ENCODE measurements at places on chromosomes 1 and 21. TPM values are rescaled to one million over a fixed set of nuclear protein-coding genes. Genes with fewer than 3 reads are reported as not detected.

Gene RYR2
- total RNA-seq, result 0.03 TPM

Gene HSD3B2
- total RNA-seq, result not detected

Gene SNX7
- 44.7 TPM for total RNA-seq

Gene NCAM2
- total RNA-seq, result 135 TPM

GRCh38 chr1:58487002-58487401 lies 59.5 kb downstream of the OMA1 start:
- no peak overlapping the region for H3K4me3 ChIP-seq
- H3K36me3 ChIP-seq, result peaks cover 10% of the 10 kb centered on the region
- no peaks in the 10 kb centered on the region for H3K27me3 ChIP-seq
- no peak overlapping the region for H3K27ac ChIP-seq
- no peak for DNase-seq

- peaks cover 5% of the 10 kb centered on the region for H3K4me1 ChIP-seq
- no peaks in the 10 kb centered on the region for H3K36me3 ChIP-seq
- H3K27me3 ChIP-seq, result no peaks in the 10 kb centered on the region
- H3K27ac ChIP-seq, result no peak overlapping the region
- H3K4me3 ChIP-seq, result no peak overlapping the region
These were observed 178.6 kb downstream of the PRDM16 start for GRCh38 chr1:3247521-3248121.

- H3K27ac ChIP-seq, result no peak overlapping the region
- H3K4me3 ChIP-seq, result no peak overlapping the region
- H3K27me3 ChIP-seq, result no peaks in the 10 kb centered on the region
- no peak for DNase-seq
- H3K36me3 ChIP-seq, result no peaks in the 10 kb centered on the region
These were observed 124.7 kb downstream of the RYR2 start for GRCh38 chr1:237166593-237167101.

DNA sequence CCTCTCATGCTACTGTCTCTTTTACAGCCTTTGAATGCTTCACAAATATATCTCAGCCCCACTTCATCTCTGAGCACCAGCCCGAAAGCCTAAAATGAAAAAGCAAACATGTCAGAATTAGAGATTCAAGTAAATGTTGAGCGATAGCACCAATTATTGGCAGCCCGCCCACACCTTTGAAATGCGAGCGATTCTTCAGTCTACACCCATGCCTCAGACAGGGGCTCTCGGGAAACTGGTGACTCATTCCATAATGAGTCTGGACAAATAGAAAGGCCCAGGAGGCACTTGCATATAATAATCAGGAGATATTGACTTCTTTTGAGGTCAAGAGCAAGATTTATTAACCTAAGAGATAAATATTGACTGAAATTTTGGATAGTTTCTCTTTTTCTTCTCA lies 487.3 kb upstream of the PTBP2 start:
- no peak for DNase-seq
- no peaks in the 10 kb centered on the region for H3K27me3 ChIP-seq
- H3K4me1 ChIP-seq, result peaks cover 10% of the 10 kb centered on the region

GRCh38 chr1:82161700-82162141 lies 361.0 kb downstream of the ADGRL2 start:
- no peak overlapping the region for H3K27ac ChIP-seq
- H3K36me3 ChIP-seq, result no peaks in the 10 kb centered on the region
- no peaks in the 10 kb centered on the region for H3K27me3 ChIP-seq
- H3K4me1 ChIP-seq, result peaks cover 24% of the 10 kb centered on the region

DNA sequence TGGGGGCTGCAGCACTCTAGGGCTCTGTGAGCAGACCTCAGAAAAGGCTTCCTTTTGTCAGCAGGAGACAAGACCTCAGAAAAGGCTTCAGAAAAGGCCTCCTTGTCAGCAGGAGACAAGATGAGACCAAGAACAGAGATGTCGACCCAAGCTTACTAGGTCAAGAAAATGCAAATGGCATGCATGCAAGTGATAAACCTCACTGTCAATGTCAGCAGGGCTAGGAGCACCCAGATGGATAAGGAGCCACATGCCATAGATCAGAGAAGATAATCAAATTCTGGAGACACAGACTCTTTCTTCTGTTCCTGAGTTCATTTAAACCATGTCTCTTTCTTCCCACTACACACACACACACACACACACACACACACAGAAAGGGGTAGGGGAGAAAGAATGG lies 285.9 kb downstream of the CHRM3 start:
- H3K27ac ChIP-seq, result no peak overlapping the region
- H3K4me1 ChIP-seq, result no peaks in the 10 kb centered on the region
- DNase-seq, result no peak
- no peak overlapping the region for H3K4me3 ChIP-seq
- H3K36me3 ChIP-seq, result no peaks in the 10 kb centered on the region
- peaks cover 19% of the 10 kb centered on the region for H3K27me3 ChIP-seq

GRCh38 chr21:37244501-37245095 lies 22.5 kb downstream of the VPS26C start:
- peaks cover 36% of the 10 kb centered on the region for H3K4me1 ChIP-seq
- H3K27me3 ChIP-seq, result no peaks in the 10 kb centered on the region
- no peak for DNase-seq
- H3K4me3 ChIP-seq, result no peak overlapping the region
- H3K36me3 ChIP-seq, result peaks cover 20% of the 10 kb centered on the region

DNA sequence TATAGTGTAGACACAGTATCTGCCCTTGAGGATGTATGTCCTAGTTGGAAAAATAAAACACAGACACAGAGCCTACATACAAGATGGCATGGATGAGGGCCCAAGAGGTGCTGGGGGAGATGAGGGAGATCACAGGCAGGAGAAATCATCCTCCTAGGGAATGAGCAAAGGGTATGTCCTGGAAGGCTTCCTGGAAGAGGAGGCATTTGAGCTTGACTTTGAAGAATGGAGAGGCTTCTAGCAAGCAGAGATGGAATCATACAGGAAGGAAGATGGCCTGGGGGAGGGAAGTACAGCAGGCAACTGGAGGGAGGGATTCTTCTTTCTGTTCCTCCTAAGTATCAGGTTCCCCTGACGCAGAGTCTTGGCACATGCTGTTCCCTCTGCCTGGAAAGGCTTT lies 103.3 kb downstream of the LACTBL1 start:
- no peaks in the 10 kb centered on the region for H3K4me1 ChIP-seq
- no peak for DNase-seq
- H3K36me3 ChIP-seq, result peaks cover 35% of the 10 kb centered on the region
- H3K4me3 ChIP-seq, result no peak overlapping the region
- no peaks in the 10 kb centered on the region for H3K27me3 ChIP-seq
- no peak overlapping the region for H3K27ac ChIP-seq

- no peak overlapping the region for H3K4me3 ChIP-seq
- no peaks in the 10 kb centered on the region for H3K4me1 ChIP-seq
- DNase-seq, result no peak
- no peak overlapping the region for H3K27ac ChIP-seq
- no peaks in the 10 kb centered on the region for H3K36me3 ChIP-seq
These were observed 7.1 kb downstream of the RHBG start for GRCh38 chr1:156376146-156376545.

- no peak for DNase-seq
- H3K36me3 ChIP-seq, result peaks cover 31% of the 10 kb centered on the region
- H3K27ac ChIP-seq, result peak overlapping the region; percentile 31
- no peaks in the 10 kb centered on the region for H3K27me3 ChIP-seq
These were observed 61.6 kb downstream of the COL18A1 start for GRCh38 chr21:45466330-45467220.

GRCh38 chr1:225844236-225845061 lies 34.5 kb downstream of the EPHX1 start:
- DNase-seq, result no peak
- no peaks in the 10 kb centered on the region for H3K27me3 ChIP-seq
- no peak overlapping the region for H3K4me3 ChIP-seq
- no peak overlapping the region for H3K27ac ChIP-seq
- peaks cover 3% of the 10 kb centered on the region for H3K36me3 ChIP-seq

GRCh38 chr1:218916720-218917119 lies 257.0 kb upstream of the LYPLAL1 start:
- no peak overlapping the region for H3K27ac ChIP-seq
- H3K27me3 ChIP-seq, result no peaks in the 10 kb centered on the region
- no peak overlapping the region for H3K4me3 ChIP-seq

DNA sequence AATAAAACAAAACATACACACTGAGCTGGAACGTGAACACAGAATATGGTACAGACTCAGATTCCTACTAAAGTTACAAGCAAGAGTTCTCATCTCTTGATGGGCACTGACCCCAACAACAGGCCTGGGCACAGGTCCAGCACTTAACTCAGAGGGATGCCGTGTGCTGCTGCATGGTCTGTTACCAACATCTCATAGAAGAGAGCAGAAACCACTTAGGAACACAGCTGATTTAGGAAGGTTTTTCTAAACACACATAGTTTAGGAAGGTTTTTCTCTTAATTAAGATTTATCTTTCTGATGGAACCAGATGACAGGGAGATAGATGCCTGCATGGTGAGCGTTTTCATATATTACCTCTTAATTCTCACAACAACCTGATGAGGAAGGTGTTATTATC lies 1.5 kb downstream of the GCLM start:
- peak overlapping the region; percentile 90 for H3K4me3 ChIP-seq
- no peak for DNase-seq
- H3K27ac ChIP-seq, result peak overlapping the region; percentile 81
- peaks cover 36% of the 10 kb centered on the region for H3K4me1 ChIP-seq
- H3K27me3 ChIP-seq, result peaks cover 5% of the 10 kb centered on the region

DNA sequence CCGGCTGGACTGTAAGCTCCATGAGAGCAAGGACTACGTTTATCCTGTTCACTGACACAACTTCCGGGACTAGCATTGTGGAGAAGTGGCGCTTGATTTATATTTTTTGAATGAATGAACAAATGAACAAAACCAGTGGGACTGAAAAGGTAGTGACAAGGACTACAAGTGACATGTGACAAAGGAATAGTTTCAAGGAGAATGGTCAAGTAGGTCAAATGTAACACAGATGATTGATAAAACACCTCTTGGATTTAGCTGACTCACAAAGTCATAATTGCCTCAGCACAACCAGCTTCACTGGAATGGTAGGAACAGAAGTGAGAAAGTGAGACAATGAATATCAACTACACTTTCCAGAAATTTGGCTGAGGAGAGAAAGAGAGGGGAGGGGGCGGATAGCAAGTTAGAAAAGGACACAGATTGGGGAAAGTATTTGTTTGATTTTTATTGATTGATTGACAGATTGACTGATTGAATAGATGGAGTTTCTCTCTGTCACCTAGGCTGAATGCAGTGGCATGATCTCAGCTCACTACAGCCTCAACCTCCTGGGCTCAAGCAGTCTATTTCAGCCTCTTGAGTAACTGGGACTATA lies 14.2 kb downstream of the MTF1 start:
- H3K27me3 ChIP-seq, result no peaks in the 10 kb centered on the region
- H3K4me1 ChIP-seq, result peaks cover 6% of the 10 kb centered on the region
- H3K4me3 ChIP-seq, result no peak overlapping the region
- DNase-seq, result no peak
- no peak overlapping the region for H3K27ac ChIP-seq
- peaks cover 12% of the 10 kb centered on the region for H3K36me3 ChIP-seq

- no peak overlapping the region for H3K4me3 ChIP-seq
- peaks cover 38% of the 10 kb centered on the region for H3K4me1 ChIP-seq
- DNase-seq, result no peak
These were observed 28.8 kb upstream of the CSF1 start for GRCh38 chr1:109881906-109882287.

- H3K4me1 ChIP-seq, result no peaks in the 10 kb centered on the region
- no peak overlapping the region for H3K27ac ChIP-seq
- no peaks in the 10 kb centered on the region for H3K27me3 ChIP-seq
- H3K4me3 ChIP-seq, result no peak overlapping the region
- H3K36me3 ChIP-seq, result no peaks in the 10 kb centered on the region
- no peak for DNase-seq
These were observed 38.8 kb downstream of the FAAP20 start for GRCh38 chr1:2155788-2156187.

DNA sequence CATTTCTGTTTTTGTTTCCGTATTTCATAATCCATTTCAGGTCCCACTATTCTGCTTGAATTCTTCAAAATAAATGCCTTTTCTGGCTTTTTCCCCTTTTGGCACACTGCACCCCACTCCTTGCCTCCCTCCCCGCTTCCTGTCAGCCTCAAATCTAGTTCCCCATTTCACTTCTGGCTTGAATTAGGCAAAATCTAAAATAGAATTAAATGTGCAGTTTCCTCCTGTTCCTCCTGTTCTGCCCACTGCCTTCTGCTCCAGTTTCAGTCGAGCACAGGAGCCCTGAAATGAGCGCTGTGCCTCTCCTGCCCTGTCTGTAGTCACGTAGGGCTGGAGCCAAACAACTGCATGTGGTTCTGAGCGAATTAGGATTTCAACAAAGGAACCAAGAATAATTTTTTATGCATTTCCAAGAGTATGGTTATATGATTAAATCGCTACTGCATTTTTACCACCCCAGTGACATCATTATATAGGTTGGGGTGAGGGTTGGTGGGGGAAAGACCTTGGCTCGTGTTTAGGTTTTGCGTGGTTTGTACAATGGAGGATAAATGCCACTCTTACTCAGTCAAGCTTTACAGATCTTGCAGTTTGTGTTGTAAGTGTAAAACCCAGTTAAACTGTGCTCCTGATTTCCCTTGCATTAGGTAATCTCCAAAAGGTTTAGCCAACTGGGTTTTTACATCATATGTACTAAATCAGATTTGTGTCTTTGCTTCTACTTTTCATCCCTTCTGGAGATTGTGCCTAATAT lies 114.9 kb downstream of the VPS13D start:
- H3K4me3 ChIP-seq, result no peak overlapping the region
- H3K4me1 ChIP-seq, result peaks cover 5% of the 10 kb centered on the region
- no peak for DNase-seq
- peaks cover 63% of the 10 kb centered on the region for H3K36me3 ChIP-seq
- H3K27ac ChIP-seq, result peak overlapping the region; percentile 17
- no peaks in the 10 kb centered on the region for H3K27me3 ChIP-seq
